Activated naive CD4-positive, alpha-beta T cell treated with anti-CD3 and anti-CD28 coated beads, Interleukin-2, amount 10 ng/mL, durations not matched to agents 7 days and 5 days (primary cell): ENCODE measurements at places on chromosomes 1 and 21.

GRCh38 chr1:111141245-111142220, 1.5 kb downstream of the CEPT1 start:
- DNase-seq, result no peak

- DNase-seq, result no peak
These were observed 95.2 kb downstream of the NPHP4 start for GRCh38 chr1:5896706-5897660.

DNA sequence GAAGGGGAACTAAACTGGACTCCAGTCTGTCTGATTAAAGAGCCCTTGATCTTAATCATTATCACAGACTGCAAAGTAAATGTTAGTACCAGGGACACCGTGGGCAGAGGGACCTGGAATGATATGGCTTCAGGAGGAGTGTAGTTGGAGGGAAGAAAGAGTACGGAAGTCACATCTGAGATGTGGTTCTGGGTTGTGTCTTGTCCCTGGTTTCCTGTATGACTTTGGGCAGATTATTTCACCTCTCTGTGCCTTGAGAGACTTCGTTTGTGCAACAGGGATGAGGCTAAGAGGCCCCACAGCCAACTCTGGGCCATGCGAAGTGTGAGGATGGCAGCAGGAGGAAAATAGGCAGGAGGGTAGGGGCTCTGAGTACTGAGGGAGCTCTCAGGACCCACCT, 76.1 kb upstream of the SLC2A1 start:
- peak; percentile 26 for DNase-seq

GRCh38 chr1:36458910-36459309, 5.3 kb downstream of the MRPS15 start:
- DNase-seq, result no peak

DNA sequence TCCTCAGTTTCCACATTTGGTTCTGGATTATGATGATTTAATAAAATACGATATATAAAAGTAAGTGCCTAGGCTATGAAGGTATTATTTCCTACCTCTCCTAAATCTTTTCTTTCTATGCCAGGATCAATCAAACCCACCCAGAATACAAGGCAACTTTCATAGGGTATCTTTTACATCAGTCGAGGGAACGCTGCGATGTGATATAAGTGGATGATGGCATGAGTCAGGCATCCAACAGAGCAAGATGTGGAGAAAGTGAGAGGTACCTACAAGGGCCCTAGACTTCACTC, 781 bp downstream of the TTLL7 start:
- no peak for DNase-seq

GRCh38 chr1:145720556-145720877, 1.2 kb downstream of the CD160 start:
- DNase-seq, result no peak

GRCh38 chr1:113515498-113515897, 125.2 kb downstream of the MAGI3 start:
- no peak for DNase-seq

- no peak for DNase-seq
These were observed 586.5 kb downstream of the NEGR1 start for GRCh38 chr1:71695821-71696220.

DNA sequence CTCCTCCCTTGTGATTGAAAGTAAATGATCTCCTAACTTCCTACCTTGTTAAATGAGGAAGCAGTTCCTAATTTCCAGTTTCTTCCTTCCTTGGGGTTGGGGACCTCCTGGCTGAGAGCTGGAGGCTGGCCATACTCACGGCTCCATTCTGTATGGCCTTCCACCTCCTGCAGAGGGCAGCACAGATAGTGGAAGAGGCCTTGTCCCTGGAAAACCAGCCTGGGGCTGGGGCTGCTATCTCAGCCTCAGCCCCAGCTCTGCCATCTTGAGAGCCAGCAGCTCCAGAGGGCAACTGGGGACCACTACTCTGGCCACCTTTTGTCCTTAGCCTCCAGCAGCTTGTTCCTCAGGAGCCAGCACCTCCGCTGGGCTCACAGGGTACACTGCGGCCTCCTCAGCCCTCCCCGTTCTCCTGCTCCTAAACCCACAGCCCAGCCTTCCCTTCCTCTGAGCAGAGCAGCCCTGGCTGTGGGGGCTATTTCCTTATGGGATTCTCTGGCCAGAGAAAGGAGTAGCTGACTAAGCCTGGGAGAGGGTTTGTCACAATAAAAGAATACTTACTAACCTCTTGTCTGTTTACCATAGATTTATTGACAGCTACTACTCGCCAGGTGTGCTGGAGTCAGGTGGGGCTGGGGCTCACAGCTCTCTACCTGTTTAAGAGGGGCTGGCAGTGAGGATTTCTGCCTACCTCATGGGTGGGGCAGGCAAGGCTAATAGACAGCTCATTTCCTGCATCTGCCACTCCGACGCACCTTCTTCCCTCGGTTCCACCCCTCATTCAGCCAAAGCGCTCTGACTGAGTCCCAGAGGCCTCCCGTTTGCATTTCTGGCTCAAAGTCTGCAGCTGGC, 6.3 kb downstream of the TMEM234 start:
- DNase-seq, result peak; percentile 79

GRCh38 chr1:89088572-89088971, 23.6 kb upstream of the GBP1 start:
- DNase-seq, result no peak

DNA sequence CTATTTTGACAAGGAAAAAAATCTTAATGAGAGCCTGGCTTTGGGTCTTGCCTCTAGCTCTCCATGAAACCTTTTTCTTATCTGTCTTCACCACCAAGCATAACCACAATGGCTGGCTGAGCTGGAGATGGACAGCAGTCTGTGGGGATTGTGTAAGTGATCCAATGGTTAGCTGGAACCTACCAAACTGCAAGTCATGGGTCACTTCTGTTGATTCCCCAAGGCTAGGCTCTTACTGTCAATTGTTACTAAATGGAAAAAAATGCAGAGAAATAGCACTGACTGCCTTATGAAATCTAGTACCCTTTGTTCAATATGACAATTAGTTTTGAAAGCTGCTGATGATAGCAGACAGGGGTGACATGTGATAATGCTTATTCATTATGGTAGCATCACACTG, 359.0 kb downstream of the ST6GALNAC3 start:
- no peak for DNase-seq

GRCh38 chr1:78483903-78484302, 6.9 kb upstream of the PTGFR start:
- DNase-seq, result no peak

- DNase-seq, result no peak
These were observed 1546.5 kb downstream of the NCAM2 start for GRCh38 chr21:22544747-22545146.

GRCh38 chr1:2415801-2416208, 3.4 kb upstream of the PEX10 start:
- DNase-seq, result peak; percentile 76

GRCh38 chr1:43648221-43648847, 1.6 kb upstream of the KDM4A start:
- no peak for DNase-seq

DNA sequence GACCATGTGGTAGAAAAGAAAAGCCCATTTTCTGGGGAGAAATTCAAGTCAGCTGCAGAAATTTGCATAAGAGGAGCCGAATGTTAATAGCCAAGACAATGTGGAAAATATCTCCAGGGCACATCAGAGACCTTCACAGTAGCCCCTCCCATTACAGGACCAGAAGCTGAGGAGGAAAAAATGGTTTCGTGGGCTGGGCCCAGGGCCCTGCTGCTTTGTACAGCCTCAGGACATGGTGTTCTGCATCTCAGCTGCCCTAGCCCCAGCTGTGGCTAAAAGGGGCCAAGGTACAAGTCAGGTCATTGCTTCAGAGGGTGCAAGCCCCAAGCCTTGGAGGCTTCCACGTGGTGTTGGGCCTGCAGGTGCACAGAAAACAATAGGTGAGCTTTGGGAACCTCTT, 108.3 kb downstream of the DMRTB1 start:
- DNase-seq, result no peak

- DNase-seq, result no peak
These were observed 2.3 kb upstream of the SLC2A5 start for GRCh38 chr1:9071554-9072235.

DNA sequence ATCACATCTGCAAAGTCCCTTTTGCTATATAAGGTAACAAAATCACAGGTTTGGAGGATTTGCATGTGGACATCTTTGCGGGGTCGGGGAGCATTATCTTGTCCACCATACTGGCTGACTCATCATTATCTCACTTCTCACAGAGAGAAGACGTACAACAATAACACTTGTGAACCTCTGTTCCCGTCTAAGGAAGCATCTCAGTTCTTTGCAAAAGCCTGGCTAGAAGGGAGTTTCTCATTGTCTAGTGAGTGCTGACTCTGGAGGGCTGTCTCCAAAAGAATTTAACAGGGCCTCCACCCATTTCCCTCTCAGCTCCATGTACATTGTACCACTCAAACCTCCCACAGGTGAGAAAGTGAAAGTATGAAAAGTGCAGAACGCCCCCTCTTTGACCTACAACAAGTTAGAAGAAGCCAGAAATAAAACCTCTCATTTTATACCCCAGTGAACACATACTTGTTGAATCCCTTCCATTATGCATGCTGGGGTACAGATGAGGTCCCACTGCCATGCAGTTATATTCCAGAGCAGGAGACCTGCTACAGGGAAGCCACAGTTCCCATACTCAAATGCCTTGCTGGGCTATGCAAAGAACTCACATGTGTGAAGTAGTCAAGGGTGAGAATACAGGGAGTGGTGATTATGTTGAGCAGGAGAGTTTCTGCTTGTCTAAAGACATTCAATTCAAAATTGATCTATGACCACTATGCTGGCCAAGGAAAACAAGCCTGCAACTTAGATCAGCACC, 121.7 kb upstream of the PRDX6 start:
- DNase-seq, result no peak

DNA sequence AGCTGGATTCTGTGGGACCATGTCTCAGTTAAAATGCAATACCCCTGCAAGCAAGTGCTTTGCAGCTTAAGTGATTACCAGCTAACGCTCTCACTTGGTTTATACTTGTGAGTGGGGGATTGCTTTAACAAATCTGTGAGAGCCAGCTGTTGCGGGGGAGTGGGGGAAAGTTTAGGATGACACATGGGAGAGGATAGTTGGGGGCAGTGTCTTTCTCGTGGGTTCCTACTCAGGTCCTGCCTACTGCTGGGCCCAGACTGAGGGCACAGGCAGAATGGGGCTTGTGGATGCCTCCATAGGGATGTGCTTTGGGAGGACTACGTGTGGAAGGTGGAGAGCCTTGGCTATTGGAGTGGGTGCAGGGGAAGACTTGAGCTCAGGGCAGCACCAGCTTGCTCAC, 60.1 kb downstream of the ELK4 start:
- DNase-seq, result no peak
